ENCODE measurements at places on chromosomes 7 and 10. TPM values are rescaled to one million over a fixed set of nuclear protein-coding genes. Genes with fewer than 3 reads are reported as not detected.

DNA sequence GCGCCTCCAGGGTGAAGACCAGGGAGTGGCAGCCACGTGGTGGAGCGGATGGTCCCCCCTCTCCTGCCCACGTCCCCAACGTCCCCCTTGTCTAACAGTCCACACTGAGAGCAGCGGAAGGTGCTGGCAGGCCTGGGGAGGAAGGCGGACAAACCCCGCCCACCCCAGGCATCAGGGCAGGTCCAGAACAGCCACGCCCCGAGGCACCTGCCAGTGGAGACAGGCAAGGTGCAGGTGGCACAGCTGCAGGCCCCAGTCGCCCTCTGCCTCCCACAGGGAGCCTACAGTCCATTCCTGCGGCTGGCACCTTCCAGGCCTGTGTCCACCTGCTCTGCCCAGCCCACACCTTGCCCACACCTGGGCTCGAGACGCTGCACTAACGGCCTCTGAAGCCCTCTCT lies 24.9 kb downstream of the CYP2W1 start:
- no peak for DNase-seq

DNA sequence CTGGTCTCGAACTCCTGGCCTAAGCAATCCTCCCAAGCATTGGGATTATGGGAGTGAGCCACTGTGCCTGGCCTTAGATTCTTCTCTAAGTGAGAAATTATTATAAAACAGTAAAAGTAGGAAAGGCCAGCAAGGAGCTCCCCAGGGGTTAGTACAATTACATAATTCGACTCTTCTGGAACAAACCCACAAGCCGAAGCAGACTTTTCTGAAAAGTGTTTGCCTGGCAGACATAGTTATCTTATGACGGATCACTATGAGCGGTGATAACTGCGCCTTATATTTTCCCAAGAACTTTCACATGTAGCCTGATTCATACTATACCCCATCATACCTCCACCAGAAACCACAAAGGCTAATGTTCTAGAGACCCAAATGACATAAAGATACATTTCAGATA lies 30.2 kb upstream of the SH3PXD2A start:
- no peak for DNase-seq

- no peak for DNase-seq
Measured at GRCh38 chr7:24721481-24722001, 35.7 kb downstream of the GSDME start.

DNA sequence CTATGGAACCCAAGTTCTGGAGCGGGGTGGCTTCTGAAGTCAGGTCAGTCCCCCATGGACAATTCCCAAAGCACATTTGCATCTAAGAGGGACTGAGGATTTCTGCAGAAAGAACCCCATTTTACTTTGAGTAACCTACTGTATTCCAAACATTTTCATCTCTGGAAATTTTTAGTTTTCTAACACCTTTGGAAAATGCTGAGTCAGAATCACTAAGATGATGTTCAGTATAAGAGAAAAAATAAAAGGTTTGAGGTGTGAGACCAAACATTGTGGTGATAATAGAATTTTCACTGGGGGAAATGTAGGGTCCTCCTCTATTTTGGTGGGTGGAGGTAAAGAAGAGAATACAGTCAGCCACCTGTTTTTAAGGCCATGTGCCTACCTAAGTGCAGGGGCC lies 227.1 kb downstream of the LRMDA start:
- no peak for DNase-seq

DNA sequence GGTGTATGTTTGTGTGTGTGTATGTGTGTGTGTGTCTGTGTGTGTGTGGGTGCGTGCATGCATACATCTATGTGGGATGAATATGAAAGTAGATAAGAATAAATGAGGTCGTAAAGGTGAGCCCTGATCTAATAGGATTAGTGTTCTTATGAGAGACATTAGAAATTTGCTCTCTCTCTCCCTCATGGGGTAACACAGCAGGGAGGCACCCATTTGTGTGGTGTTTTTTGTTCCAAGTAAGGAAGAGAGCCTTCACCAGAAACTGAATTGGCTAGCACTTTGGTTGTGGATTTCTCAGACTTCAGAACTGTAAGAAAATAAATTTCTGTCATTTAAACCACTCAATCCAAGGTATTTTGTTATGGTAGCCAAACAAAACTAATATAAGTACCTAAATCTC lies 353.7 kb upstream of the CHRM2 start:
- no peak for DNase-seq

GRCh38 chr7:132527467-132528410 lies 48.5 kb downstream of the PLXNA4 start:
- no peak for DNase-seq

SH2D4B gene
- 0.14 TPM for polyA plus RNA-seq

GRCh38 chr7:134660961-134661376 lies 14.3 kb downstream of the BPGM start:
- DNase-seq: no peak

GRCh38 chr7:138024765-138025164 lies 22.9 kb upstream of the CREB3L2 start:
- DNase-seq: no peak

ASZ1 gene
- polyA plus RNA-seq: not detected

- peak; percentile 29 for DNase-seq
Measured at GRCh38 chr10:11874568-11875493, 51.7 kb downstream of the PROSER2 start.

DNA sequence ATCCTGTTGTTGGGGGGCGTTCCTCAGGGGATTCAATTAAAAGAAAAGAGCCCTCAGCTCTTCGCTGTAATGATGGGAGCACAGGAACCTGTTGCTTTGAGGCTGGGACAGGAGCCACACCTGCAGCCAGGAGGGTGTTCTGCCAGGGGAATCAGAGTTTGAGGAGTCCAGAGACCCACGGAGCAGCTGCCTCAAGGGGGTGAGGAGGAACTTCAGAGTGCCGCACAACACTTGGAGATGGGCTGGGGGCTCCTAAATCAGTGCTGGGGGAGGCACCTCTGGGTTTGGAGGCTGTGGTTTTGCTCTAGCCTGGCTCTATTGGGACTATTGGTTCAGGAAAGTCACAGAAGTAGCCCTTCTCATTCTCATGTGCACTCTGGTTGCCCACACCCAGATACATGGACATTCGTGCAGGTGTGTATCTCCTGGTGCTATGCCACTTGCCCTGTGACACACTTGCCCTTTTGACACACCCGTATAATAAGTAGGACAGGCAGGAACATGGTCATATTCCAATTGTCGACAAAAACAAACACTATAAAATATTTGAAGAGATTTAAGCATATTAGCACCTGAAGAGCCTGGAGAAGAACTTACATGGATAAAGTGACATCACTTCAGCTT lies 98.1 kb downstream of the PTPN20 start:
- DNase-seq: no peak

DNA sequence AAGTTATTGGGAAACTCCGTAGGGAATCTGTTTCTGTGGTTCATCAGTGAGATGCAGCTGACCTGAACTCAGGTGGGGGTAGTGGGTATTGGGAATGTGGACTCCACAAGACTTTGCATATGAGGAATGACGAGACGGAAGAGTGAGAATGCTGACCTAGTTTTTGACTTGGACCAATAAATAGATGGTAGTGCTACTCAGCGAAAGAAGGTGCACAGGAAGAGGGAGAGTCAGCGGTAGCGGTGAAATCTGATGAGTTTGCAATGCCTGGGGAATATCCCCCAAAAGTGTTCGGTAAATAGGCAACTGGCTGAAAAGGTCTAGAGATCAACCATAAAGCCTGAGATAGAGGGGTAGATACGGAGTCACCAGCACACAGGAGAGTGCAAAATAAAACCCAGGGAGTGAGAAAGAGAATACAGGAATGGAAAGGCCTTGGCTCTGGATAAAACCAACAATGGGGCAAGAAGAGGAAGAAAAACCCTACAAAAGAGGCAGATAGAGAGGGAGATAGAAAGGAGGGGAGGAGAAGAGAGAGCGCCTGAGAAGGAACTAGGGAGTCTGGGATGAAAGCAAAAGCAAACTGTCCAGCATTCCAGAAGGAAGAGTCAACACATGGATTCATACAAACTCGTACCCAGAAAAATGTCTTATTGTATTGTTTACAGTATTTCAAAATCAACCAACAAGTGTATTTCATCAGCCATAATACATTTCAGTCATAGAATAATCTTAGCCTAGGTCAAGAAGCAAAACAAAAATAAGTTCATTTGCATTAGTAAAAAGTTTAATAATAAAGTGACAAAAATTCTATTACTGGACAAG lies 5.4 kb downstream of the ARHGAP21 start:
- DNase-seq: no peak

- DNase-seq: no peak
Measured at GRCh38 chr10:15037691-15038090, 6.1 kb upstream of the OLAH start.

CYP2C8 gene
- polyA plus RNA-seq: 6.1 TPM

Measured in spinal cord (tissue), 10 donors.